Body of pancreas (tissue), 4 donors: ENCODE measurements at places on chromosomes 16 and 17.

DNA sequence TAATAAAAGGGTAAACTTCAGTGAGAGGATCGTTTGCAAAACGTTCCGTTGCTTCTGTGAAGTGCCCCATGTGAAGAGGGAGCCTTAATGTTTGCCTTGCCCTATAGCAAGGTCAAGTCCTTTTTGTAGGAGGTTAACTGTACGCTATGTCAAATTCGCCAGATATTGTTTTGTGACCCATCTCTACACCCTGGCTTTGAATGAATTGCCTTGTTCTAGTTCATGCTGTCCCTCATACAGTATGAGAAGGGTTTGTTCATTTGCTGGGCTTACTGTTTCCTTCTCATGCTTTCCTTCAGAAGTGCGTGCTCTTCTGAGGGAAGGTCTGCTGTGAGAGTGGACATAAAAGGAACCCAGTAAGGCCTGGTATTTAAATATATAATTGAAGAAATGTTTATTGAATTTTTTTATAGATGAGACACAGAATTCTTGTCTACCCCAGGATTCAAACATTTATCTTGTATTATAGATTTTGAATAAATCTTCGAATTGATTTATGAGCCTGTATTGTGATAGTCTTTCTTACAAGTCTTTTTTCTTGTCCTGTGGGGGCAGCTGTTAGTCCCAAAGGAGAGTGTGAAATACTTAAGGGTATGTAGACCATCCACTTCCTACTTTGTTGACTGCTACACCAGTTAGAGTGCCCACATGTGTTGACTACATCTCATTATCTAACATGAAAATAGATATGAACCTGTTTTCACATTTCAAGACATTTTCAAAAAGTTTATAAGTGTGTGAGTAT is 1.7 kb downstream of the MAP3K3 start:
- DNase-seq, result no peak

- DNase-seq, result peak; percentile 80
Measured at GRCh38 chr16:73071131-73071940, 23.4 kb upstream of the ZFHX3 start.

- DNase-seq, result no peak
Measured at GRCh38 chr16:55765161-55765560, 67.7 kb downstream of the CES1 start.

DNA sequence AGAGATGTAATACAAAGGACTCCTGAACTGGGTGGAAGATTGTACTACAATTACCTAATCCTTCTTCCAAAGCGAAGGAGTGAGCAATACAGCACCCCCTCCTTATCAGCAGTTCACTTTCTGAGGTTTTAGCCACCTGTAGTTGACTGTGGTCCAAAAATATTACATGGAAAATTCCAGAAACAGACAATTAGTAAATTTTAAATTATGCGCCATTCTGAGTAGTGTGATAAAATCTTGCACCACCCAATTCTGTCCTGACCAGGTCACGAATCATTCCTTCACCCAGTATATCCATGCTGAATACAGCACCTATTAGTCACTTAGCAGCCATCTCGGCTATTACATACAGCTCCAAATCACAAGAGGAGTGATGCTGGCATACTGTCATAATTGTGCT is 23.2 kb downstream of the VPS53 start:
- DNase-seq, result no peak

- DNase-seq, result no peak
Measured at GRCh38 chr16:53428681-53429080, 5.6 kb upstream of the RBL2 start.

DNA sequence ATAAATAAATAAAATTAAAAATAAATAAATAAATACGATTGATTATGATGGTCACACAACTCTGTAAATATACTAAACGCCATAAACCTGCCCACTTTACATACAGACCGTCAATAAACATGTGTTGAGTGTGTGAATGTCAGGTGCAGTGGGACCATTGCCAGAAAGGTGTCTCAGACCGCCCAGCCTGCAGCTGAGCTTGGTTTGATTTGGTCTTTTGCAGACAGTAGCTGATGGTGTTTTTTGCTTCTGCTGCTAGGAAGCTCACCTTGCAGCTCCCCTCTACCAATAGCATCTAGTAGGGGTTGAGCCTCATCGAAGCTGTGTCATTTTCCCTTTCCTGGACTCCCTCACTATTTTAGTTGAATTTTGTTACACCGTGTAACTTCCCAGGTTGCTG is 23.5 kb downstream of the UBALD1 start:
- no peak for DNase-seq

DNA sequence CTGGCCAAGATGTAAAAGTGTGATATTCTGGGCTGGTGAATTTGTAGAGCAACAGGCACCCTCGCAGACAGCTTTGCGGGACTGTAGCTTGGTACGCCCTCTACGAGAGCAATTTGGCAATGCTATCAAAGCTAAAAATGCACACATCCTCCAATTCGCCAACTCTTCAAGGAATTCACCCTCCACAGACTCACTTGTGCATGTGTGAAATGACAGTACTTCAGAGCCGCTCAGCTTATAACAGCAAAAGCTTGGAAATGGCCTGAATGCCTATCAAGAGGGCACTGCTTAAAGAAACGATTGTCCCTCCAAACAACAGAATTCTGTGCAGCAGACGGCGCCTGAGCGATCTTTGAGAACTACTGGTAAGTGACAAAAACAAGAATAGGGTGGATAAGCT is 130.8 kb downstream of the SDK2 start:
- DNase-seq, result no peak

DNA sequence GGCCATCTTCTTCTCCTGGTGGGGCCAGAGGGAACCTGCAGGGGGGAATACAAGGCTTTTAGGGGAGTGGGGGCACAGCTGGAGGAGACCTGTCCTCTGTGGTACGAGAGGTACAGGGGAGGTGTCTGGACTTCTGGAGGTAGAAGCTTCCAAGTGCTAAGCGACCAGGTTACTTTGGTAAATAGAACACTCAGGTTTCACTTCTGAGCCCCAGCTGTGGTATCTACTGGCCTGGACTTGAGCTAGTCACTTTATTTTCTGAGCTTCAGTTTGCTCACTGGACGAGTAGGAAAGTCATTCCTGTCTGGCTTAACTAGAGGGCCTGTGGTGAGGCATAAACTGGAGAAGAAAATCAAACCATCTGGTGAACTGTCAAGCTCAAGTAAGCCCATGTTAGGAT is at the start of gene HEATR9:
Gene HEATR9 (minus strand): TSS at position 155 of the 400 bp plus-strand sequence. CDS start 149 bp downstream, at position 6.
- no peak for DNase-seq

- DNase-seq, result no peak
Measured at GRCh38 chr17:13918247-13918646, 151.1 kb upstream of the COX10 start.

- DNase-seq, result no peak
Measured at GRCh38 chr17:66025551-66025950, 166.4 kb downstream of the CEP112 start.

DNA sequence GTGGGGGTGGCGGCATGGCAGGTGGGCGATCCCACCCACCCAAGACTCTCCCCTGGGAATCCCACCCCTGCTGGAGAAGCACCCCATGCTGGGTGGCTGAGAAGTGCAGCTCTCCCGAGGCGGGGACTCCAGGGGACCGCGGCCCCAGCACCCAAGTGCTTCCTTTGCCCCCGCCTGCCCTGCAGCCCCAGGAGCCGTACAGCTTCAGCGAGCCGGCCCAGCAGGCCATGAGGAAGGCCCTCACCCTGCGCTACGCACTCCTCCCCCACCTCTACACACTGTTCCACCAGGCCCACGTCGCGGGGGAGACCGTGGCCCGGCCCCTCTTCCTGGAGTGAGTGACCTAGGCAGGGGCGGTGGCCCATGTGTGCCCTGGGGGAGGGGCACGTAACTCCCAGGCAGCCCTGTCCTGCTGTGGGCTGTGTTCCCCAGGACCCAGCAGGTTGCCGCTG is 11.7 kb downstream of the GAA start:
- no peak for DNase-seq

- no peak for DNase-seq
Measured at GRCh38 chr17:62781831-62782251, 26.3 kb downstream of the MARCHF10 start.

DNA sequence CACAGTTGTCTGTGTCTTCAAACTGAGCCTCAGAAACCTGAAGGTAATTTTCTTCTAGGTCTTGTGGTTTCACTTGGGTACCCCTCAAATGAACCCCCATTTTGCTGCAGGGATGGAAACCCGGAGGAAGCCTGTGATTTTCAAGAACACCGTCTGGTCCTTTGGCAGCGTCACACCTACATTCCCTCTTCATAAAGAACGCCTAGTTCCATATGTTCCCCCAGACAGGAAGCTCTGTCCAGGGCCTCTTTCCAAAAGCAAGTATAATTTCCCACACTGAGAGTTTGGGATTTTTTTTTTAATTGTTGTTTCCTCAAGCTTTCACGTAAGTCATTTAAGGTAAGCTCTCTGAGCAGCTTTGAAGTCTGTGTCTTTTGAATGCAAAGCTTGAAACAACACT is 515.0 kb downstream of the TMEM114 start:
- no peak for DNase-seq

GRCh38 chr17:63497708-63498483 is 21.0 kb downstream of the ACE start:
- DNase-seq, result no peak

GRCh38 chr16:21023509-21024202 is 123.1 kb downstream of the LYRM1 start:
- no peak for DNase-seq

- no peak for DNase-seq
Measured at GRCh38 chr17:29049541-29050145, 6.7 kb downstream of the PIPOX start.

DNA sequence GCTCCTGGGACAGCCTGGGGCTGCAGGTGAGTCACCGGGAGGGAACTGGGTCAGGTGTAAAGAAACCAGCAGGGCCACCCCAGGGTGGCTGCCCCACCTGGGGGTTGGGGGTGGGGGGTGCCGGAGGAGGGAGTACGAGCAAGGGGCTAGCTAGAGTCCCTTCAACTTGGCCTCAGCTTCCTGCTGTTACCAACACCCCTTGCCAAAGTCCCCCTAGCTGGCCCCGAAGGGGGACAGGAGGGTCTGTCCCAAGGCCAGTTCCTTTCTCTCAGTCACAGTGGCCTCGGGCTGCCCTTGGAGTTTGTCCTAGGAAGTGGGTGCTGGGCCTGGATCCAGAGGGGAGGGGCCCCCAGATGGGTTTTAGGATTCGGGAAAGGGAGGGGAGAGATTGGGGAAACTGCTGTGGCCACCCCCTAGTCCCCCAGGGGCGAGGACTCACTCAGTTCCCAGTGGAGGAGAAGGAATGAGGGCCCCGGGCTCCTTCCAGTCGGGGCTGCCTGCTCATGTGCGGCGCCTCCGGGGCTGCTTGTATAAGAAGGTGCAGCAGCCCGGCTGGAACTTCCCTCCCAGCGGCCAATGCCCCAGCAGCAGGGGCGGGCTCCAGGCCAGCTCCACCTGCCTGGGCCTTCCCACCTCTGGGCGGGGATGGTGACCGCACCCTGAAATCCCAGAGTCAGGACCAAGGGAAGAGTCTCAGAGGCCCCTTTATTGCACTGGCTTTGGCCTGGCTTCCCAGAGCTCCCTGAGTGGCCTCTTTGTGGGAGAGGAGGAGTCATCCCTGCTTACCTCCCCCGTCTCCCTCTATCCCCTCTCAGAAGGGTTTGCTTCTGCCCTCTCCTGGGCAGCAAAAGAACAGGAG is 7.3 kb downstream of the ARHGAP27 start:
- peak; percentile 85 for DNase-seq

DNA sequence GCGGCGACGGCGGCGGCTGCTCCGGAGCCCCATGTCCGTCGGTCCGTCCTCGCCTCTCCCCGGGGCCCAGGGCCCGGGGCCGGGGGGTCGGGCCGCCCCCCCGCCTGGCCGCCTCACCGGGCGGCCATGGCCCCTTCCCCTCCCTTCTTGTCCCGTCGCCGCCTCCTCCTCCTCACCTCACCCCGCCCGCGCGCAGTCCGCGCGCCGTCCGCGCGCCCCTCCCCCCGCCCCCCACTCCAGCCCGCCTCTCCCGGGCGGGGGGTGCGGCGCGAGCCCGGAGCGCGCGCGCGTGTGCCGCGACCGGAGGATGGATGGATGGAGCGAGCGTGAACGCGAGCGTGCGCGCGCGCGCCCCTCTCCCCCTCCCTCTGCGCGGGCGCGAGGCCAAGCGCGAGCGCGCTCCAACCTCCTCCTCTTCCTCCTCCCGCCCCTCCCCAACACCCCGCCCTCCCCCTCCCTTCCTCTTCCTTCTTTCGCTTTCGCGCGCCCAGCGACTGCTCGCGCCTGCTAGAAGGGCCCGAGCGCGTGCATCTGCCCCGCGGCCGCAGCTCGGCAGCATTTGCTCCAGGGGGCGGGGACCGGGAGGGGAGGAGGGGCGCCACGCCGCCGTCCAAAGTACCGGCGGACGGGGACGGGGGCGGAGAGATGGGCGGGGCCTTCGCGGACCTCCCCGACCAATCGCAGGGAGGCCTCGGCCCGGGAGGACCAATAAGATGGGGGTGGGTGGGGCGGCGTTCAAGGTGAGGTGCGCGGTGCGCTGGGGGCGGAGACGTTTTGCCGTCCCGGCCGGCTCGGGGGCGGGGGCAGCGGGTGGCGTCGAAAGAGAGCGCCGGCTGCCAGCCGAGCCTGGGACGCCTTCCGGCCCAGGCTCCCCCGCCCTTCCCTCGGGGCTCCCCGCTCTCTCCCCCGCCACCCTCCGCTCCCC is at the start of gene ATXN7L3:
Gene ATXN7L3 (minus strand): TSS at position 332 of the 925 bp plus-strand sequence. CDS start 1,814 bp downstream, outside the sequence.
- DNase-seq, result peak; percentile 100

DNA sequence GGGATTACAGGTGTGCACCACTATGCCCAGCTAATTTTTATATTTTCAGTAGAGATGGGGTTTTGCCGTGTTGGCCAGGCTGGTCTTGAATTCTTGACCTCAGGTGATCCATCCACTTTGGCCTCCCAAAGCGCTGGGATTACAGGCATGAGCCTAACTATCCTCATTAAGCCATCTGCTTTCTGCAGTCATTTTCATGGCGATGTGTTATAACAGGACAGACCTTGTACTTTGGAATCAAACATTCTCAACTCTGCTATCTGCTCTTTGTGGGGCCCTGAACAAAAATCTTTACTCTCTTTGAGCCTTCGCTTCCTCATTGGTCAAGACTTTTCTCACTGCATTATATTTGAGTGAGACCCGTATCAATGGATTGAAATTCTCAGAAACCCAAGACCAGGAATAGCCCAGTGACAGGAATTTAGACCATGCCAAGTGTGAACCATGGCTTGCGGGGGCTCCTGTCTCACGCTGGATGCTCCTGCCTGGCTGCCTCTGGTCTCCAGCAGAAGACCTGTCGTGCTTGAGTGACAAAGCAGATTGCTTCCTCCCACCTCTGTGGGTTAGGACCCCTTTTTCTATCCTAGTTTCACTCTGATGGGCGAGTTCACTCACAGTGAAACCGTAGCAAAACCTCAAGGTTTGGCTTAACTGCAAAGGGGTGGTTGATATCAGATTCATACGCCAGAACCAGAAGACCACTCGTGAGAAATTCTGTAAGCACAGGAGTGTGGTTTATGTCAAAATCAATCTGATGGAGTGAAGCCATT is 519.1 kb downstream of the MAF start:
- no peak for DNase-seq

DNA sequence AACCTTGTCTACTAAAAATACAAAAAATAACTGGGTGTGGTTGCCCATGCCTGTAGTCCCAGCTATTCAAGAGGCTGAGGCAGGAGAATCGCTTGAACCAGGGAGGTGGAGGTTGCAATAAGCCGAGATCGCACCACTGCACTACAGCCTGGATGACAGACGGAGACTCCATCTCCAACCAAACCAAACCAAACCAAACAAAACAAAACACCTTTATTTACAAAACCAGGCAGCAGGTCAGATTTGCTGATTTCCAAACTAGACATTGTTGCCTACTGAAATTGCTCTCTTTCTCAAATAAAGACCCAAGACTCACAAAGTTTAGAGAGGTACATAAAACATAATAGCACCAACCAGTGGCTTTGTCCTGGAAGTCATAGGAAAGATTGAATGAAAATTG is 5.7 kb upstream of the TMEM238L start:
- no peak for DNase-seq

- DNase-seq, result no peak
Measured at GRCh38 chr17:55384643-55385232, 36.9 kb downstream of the MMD start.
